ENCODE measurements at places on chromosomes 4 and X.

DNA sequence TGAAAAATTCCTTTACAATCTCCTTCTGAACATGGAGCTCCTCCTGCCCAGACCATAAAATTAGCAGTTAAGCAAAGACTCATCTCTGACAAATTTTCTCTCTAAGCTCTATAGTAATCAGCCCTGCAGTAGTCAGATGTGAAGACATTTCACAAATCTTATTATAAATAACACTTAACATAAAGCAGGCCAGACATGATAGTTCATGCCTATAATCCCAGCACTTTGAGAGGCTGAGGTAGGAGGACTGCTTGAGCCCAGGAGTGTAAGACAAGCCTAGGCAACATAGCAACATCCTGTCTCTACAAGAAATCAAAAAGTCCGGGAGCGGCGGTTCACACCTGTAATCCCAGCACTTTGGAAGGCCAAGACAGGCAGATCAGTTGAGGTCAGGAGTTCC, 29.9 kb downstream of the TRMT2B start:
- no peak for DNase-seq

- DNase-seq = no peak
These were observed 195.2 kb upstream of the STK26 start for GRCh38 chrX:131827935-131828334.

DNA sequence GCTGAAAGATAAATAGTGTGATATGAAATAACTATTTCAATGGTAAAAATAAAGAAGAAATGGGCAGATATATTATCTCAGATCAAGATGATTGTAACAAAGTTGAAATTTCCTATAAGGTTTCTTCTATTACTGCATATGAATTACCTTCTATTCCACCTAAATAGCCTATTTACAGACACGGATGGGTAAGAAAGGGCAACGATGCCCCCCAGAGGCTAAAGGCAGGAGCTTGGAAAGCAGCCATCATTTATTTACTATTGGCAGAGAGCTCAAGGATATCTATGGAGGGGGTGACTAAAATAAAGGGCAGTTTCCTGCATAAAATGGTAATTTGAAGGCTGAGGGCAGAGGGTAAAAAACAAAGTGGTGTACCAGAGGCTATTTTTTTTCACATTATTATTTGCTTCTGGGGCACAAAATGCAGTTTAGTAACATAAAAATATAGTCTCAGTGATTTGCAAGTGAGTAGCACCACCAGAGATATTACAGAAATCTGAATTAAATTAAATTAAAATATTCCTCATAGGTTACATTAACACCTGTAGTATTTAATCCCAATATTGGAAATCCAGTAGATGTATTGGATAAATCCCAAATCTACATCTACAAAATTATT, 123.1 kb downstream of the BTC start:
- DNase-seq = no peak

- DNase-seq = no peak
These were observed 52.7 kb downstream of the CPLX1 start for GRCh38 chr4:773214-773613.

GRCh38 chr4:142493255-142494110, 352.6 kb downstream of the INPP4B start:
- no peak for DNase-seq

- no peak for DNase-seq
These were observed 99.4 kb upstream of the PGRMC2 start for GRCh38 chr4:128386761-128387599.

- DNase-seq = no peak
These were observed 30.6 kb upstream of the GPRIN3 start for GRCh38 chr4:89338206-89338605.

- DNase-seq = no peak
These were observed 62.8 kb downstream of the PPP3CA start for GRCh38 chr4:101284546-101284945.

- no peak for DNase-seq
These were observed 112.3 kb downstream of the PCDH19 start for GRCh38 chrX:100297728-100298127.

Data from activated CD8-positive, alpha-beta memory T cell treated with anti-CD3 and anti-CD28 coated beads, Interleukin-2, amount 50 U/mL, for 48 hours (primary cell).